AG09319 (cell line): ENCODE measurements at places on chromosomes 6 and 20.

DNA sequence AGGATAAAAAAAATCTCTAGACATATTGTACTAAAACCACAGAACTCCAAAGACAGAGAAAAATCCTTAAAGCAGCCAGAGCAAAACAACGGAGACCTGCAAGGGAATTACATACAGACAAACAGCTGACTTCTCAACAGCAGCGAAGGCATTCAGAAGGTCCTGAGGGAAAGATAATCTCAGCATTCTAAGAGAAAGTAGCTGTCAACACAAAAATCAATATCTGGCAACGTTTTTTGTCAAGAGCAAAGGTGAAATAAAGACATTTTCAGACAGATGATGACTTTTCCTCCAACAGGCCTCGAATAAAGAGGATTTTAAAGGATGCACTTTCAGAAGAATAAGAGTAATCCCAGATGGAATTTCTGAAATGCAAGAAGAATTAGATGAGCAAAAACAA lies 6.1 kb upstream of the SCGN start:
- DNase-seq = no peak

- DNase-seq = no peak
These were observed 45.3 kb upstream of the MYB start for GRCh38 chr6:135135835-135136234.

DNA sequence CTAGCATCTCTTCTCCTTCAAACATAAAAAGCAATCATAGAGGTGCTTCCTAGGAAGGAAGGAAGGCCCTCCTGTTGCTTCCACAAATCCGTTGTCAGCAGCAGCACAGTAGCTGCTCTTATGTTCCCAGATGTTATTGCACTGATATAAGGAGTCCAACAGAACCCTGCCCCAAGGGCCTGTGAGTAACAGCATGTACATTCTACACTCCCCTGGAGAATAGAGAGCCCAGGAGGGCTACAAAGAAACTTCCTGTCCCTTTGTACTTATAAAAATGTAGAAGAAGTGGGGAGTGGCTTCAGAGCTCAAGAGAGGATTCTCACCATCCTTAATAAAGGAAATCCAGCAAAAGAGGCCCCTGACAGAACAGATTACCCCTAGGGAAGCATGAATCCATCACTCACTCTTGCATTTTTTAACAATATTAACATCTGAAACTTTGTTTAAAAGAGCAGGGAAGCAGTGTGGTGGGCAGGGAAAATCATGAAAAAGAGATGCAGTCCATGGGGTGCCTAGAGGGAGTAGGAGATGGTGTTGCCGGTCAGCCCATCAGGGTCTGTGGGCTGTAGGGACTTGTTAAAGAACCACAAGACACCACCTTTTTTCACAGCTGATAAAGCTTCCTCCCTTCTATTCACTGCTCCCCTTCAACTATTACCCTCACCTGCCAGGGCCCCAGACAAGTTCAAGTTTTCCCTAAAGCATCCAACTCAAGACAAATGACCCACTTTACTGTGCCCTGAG lies 104.5 kb upstream of the ADGRF1 start:
- no peak for DNase-seq

GRCh38 chr20:55269913-55270312 lies 735.4 kb downstream of the CBLN4 start:
- no peak for DNase-seq

- DNase-seq = no peak
These were observed 113.9 kb downstream of the ELOVL4 start for GRCh38 chr6:79833264-79833963.
